ENCODE measurements at places on chromosomes 16 and 17.

DNA sequence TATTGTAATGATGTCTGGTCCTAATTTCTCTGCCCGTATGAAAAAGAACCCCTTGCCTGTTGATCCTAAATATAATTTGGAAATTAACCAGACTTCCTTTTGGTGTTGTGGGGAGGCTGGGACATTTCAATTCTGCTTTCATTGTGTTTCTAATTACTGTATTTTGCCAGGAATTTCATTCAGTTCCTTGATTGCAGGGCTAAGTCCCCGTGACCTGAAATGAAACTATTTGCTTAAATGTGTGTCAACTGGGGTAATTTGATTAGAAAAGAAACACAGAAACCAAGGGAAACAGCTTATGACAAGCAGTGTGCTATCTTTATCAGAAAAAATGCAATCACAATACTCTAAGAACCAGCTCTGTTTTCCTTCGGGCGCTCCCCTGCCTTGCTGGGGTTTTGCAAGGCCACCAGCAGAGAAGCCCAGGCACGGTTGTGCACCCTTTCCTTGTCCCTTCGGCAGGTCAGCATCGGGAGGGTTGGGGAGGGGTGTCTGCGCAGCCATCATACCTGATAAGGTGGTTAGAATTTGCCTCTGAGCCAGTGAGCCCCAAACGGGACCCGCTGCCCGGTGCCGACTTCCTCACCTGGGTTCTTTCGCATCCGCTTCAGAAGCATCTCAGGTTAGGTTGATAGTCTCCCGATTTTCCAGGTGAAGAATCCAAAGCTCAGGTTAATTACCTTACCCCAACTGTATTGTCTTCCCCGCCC lies 19.4 kb downstream of the KLHL36 start:
- no peak for DNase-seq

- no peak for DNase-seq
Measured at GRCh38 chr17:28553000-28553505, 629 bp upstream of the UNC119 start.

DNA sequence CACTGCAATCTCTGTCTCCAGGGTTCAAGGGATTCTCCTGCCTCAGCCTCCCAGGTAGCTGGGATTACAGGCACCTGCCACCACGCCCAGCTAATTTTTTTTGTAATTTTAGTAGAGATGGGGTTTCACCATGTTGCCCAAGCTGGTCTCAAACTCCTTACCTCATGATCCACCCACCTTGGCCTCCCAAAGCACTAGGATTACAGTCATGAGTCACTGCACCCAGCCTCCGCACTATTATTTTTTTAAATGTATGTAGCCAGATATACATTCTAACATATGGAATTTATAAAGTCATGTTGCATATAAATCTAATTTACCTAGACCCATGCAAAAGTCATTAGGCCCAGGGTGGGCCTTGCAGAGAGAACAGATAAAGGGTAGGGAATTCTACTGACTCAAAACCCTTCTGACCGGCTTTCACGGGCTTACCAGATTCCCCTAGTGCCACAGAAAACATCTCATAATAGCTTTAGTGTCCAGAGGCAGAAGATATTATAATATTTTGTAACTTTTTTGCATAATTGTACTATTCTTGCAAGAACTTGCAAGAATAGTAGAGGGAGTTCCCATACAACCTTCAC lies 20.5 kb upstream of the HELZ start:
- DNase-seq, result no peak

GRCh38 chr17:6474906-6475305 lies 30.7 kb downstream of the PIMREG start:
- DNase-seq, result no peak

DNA sequence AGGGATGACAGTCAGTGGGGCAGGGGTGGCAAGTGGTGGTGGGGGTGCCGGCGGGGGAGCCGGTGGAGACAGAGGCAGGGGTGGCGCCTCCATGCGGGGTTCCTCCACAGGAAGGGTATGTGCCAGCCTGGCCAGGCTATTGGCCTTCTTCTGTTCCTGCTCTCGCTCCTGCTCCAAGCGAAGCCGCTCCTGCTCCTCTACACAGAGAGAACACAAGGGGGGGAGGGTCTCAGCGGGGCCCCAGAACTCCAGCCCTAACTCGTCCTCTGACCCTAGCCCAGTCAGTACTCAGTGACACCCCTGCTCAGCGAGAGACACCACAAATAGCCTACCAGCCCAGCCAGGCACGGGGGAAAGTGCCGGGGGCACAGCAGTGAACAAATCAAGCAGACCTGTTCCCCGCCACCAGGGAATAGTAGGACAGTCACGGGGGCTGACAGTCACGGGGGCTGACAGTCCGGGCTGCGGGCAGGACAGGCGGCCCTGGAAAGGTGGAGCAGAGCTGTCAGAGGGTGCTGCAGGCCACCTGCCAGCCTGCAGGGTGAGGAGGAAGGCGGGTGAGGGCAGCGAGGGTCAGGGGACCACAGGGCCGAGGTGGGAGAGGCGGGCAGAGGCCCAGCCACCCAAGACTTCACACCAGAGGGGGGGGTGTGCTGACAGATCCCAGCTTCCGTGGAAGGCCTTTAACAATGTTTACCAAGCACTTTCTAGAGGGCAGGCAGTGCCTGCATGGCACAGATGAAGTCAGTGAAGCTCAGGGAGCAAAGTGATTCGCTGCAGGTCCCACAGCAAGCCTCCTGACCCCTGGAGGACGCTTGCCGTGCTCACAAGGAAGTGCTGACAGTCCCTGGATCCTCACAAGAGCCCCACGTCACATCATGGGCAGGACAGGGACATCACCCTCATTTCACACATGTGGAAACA lies 5.3 kb downstream of the MNT start:
- no peak for DNase-seq

DNA sequence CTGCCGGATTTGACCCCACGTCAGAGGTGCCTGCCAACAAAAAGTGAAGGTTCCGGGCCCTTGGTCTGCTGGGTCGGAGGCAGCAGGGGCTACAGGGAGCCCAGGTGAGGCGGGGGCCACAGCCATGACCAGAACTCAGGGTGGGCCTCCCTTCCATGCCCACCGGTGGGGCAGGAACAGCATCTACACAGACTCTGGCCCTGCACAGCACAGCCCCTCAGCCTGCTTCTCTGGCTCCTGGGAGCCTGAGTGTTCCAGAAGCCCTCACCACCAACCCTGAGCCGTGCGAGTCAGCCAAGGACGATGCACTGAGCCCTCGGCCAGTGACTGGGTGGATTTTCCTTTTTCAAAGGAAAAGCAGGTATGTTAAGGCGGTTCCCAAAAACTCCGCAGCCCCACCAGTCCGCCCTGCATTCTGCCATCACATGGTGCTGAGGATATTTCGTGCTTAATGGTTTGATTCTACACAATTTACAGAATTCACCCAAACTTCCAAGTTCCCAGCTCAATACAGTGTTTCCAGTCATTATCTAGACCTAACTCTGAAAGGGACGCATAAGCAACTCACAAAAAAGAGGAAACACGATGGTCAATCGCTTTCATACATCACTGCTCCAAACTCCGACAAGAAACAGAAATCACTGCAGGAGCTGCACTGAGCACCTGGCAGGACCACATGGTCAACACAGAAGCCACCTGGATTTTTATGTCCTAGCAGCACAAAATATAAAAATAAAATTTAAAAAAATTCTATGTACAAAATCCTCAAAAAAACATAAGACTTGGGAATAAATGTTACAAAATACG lies 19.4 kb upstream of the C16orf95 start:
- DNase-seq, result no peak

DNA sequence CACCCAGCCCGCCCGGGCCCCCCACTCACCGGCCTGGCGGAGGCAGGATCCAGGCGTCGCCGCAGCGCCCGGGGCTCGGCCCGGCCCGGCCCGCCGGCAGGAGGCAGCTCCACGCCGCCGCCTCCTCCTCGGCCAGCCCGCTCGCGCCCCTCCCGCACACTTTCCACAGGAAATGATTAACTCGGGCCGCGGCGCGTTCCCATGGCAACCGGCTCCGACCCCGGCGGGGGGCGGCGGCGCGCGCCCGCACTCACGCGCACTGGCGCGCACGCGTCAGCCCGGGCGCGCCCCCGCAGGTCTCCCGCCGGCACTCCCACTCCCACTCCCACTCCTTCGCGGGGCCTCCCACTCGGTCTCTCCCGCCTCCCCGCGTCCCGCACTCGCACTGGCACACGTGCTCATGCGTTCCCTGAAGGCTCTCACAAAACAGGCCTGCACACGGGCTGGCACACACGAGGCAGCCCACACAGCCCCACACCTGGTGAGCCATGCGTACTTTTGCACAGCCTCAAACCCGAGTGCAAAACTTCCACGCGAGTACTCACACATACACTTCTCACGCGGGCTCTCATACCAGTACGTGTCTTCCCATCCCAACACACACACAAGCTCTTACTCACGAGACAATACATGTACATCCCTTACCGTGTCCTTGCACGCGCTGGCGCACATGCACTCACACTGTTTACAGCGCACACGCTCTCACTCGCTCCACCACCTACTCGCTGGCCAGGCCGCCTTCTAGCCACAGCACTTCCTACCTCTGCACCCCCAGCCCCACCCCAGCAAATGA lies at the start of gene KIFC3:
KIFC3 (minus strand) TSS at position 151 of the 793 bp plus-strand sequence. CDS start 4,248 bp downstream, outside the sequence.
- peak; percentile 57 for DNase-seq

DNA sequence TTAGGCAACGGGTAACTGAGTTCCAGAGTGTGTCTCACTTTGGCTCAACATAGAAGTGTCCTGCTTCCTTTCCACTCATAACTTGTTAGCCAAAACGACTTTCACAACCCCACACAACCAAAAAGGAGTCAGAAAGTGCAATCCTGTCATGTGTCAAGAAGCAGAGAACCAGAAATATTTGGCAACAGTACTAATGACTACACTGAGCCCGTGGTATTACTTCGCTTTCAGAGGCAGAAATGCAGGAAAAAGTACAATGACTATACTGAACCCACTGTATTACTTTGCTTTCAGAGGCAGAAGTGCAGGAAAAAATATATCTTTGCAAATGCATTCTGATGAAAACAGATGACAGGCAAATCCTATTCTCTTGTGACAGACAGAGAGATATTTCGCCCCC lies 484.6 kb downstream of the KIF2B start:
- no peak for DNase-seq

- no peak for DNase-seq
Measured at GRCh38 chr17:2343421-2343820, 6.1 kb downstream of the SGSM2 start.

GRCh38 chr17:181245-182049 lies at the start of gene DOC2B:
TSS of gene DOC2B (minus strand) at chr17:181650. CDS start at chr17:181479, 171 bp downstream.
- no peak for DNase-seq

GRCh38 chr17:57552114-57552624 lies 192.9 kb downstream of the CCDC182 start:
- DNase-seq, result no peak

GRCh38 chr17:17723354-17724261 lies 42.4 kb downstream of the RAI1 start:
- peak; percentile 77 for DNase-seq

GRCh38 chr17:69388822-69389442 lies 25.6 kb upstream of the MAP2K6 start:
- no peak for DNase-seq

- DNase-seq, result no peak
Measured at GRCh38 chr16:88999457-89000206, 22.6 kb upstream of the CBFA2T3 start.

GRCh38 chr16:63187638-63188037 lies 1151.4 kb upstream of the CDH8 start:
- DNase-seq, result no peak

- no peak for DNase-seq
Measured at GRCh38 chr17:27283060-27283459, 10.9 kb upstream of the WSB1 start.

DNA sequence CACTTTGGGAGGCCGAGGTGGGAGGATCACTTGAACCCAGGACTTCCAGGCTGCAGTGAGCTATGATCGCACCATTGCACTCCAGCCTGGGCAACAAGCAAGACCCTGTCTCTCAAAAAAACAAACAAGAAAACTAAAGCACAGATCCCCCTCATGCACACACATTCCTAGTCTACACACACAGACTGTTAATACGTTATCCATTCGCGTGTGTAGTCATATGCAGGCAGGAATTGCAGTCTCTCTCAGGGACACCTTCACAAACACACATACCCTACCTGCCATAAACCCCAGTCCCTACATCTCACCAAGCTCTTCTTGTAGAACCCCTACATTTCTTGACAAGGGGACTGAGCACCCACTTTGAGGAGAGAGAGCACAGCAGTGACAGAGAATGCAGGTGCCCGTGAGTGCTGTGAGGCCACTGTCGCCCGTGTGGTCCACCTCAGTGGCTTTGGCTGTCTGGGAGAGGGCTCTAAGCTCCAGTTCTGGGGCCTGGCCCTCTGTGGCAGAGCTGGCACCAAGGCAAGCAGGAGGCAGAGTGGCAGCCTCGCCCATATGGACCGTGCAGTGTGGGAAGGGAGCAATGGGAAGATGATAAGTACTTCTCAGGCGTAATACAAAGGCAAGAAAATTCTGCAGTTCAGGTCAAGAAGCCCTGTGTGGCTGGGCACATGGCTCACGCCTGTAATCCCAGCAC lies 59.0 kb upstream of the RPH3AL start:
- DNase-seq, result no peak

DNA sequence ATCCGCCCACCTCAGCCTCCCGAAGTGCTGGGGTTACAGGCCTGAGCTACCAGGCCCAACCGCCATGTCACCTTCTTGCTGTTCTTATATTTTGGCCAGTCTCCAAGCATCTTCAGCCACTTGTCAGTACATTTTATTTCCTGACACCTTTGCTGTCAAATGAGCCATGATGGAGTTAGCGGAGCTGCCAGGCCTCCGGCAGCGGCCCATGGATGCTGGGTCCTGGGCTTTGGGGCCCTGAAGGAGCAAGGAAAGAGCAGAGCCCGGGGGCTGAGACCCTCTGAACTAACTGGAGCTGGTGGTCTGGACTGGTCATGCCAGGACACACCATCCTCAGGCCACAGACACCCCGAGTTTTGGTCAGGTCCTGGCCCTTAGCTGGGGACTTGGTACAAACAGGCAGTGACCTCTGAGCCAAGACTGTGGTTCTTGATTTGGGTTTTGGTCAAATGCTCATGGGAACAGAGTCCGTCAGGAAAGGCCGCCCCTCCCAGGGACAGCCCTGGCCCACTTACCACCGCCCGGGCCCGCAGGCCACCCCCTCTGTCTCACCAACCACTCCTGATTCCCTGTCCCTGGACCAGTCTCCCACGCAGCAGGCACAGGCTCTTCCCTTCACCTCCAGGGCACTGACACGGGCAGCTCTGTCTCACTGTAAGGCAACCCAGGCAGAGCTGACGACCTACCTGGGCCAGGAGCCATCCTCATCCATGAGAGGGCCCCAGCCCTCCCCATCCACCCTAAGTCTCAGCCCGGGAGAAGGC lies 42.0 kb downstream of the TNFRSF13B start:
- no peak for DNase-seq

DNA sequence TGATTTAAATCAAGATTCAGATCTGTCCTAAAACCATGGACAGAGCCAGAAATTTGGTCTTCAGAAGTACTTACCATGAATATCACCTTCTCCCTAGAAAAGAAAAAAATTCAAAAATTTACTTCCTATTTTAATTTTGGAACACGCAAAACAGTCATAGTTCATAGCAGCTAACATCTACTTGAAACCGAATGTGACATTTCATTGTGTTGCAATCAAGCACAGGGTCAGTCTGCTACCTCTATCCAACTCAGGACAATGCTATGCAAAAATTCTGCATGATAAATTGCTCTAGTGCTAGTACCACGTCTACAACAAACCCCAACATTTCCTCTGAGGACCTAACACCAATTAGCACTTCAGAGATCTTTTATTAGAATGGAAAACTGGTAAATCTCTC lies 7.7 kb downstream of the JPT1 start:
- no peak for DNase-seq

Data from HTR-8/SVneo (cell line).